Right forelimb (tissue), 1 donor: ENCODE measurements at places on chromosomes 4 and X.

DNA sequence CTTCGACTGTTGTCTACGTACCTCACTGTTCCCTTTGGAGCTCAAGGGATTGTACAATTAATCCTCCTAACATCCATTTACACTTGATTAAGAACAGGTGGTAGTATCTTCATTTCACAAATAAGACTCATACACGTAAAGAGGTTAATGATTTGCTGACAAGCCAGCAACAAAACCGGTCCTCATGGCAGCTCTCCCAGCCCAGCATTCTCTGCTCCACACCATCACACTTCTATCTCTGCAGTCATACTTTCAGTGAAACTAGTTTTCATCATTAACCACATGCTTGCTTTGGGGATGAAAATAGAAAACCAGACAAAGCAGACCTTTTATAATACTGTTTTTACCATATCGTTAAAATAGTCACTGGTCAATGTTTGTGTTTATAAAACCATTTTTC lies 28.7 kb upstream of the CASK start:
- no peak for DNase-seq

GRCh38 chrX:74540635-74541249 lies 73.7 kb downstream of the RLIM start:
- no peak for DNase-seq

GRCh38 chrX:15848576-15848975 lies 6.0 kb downstream of the AP1S2 start:
- no peak for DNase-seq

- no peak for DNase-seq
These were observed 230.4 kb upstream of the GATB start for GRCh38 chr4:151991001-151991883.

DNA sequence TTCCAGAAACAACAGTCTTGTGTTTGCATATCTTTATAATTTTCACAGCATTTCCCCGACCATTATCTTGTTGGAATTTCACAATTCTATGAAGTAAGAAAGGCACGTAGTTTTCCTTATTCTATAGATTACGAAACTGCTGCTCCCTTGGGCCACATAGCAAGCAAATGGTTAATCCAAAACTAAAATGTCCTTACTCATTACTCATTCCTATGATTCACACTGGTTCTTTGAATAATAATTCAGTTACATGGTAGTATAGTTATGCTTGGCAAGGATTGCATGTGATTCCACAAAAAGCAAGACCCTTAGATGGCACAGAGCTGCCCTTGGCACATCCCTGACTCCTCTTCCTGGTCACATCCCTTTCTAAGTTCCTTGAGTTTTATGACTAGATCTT lies 51.2 kb downstream of the OR13H1 start:
- DNase-seq = no peak

GRCh38 chrX:44906041-44906440 lies 33.1 kb downstream of the KDM6A start:
- DNase-seq = no peak

DNA sequence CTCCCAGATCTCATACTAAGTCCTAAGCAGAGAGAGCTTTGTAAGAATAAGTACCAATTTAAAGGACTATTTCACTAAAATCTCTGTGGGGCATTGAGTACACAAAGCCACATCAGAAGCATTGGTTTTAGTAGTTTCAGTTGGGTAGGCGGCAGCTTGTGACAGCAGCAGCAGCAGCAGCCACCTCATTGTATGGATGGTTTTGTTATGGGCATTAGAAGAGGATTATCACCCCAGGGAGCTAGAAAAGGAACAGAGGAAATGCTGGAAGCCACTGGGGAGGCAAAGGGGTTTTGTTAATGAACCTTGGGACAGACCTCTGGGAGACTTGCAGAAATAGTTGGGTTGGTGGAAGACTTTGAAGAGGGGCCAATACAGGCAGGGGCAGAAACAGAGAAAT lies 93.9 kb upstream of the FRMPD3 start:
- DNase-seq = no peak

GRCh38 chrX:124555036-124555595 lies 208.8 kb downstream of the SH2D1A start:
- DNase-seq = no peak

DNA sequence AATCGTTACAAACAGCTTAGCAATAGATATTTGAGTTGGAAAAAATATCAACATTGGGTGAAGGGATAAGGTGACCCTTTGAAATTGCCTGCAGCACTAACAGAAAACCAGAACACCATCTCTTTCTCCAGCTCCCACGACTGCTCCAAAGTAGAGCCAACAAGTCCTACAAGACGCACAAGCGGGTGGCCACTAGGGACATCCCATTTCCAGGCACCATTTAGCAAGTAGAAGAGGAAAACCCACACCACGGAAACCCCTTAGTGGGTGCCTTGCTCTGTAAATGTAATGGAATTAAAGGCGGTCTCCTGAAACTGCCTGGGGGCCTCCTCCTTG lies 1.9 kb downstream of the ARHGAP6 start:
- DNase-seq = no peak

GRCh38 chr4:77473509-77473908 lies 132.1 kb upstream of the CXCL13 start:
- no peak for DNase-seq

- no peak for DNase-seq
These were observed 457 bp upstream of the RAB9A start for GRCh38 chrX:13688384-13688957.

GRCh38 chr4:2127609-2128332 lies 68.6 kb downstream of the NAT8L start:
- DNase-seq = no peak

DNA sequence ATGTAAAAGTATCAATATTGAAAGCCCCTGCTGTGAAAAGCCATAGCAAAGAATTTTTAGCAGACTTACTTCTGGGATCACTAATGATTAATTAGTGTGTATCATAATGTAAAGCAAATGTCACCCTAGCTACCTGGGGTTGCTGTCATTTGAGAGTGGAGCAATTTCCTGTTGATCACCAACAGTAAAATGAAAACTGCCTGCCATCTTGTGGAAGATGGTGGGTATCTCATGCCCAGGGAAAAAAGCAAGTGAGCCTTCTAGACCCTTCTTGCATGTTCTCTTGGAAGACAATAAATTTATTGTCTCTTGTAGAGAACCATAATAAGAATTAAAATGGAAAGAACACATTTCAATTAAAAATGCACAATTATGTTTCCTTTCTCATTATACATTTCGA lies 360.2 kb downstream of the ZIC3 start:
- DNase-seq = no peak

GRCh38 chr4:143424276-143424675 lies 87.6 kb downstream of the GAB1 start:
- DNase-seq = no peak

- no peak for DNase-seq
These were observed 671.6 kb downstream of the FAT4 start for GRCh38 chr4:125986307-125986706.

- no peak for DNase-seq
These were observed 73.1 kb downstream of the AREG start for GRCh38 chr4:74517996-74518395.

DNA sequence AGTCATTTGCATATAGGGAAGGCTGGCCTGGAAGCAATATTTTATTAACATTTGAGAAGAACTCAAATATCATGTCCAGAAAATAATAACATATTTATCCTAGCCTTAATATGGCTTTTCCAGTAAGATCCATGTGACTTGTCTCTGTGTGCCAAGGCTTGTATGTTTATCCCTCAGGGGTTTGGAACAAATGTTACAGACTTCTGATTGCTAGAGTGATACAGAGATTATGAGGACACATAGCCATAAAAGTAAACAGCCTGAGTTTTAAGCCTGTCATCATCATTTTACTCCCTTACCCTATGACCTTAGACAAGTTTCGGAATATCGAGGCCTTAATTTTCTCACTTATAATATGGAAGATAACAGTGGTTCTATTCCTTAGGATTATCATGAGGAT lies 338.1 kb downstream of the GPAT3 start:
- DNase-seq = no peak

DNA sequence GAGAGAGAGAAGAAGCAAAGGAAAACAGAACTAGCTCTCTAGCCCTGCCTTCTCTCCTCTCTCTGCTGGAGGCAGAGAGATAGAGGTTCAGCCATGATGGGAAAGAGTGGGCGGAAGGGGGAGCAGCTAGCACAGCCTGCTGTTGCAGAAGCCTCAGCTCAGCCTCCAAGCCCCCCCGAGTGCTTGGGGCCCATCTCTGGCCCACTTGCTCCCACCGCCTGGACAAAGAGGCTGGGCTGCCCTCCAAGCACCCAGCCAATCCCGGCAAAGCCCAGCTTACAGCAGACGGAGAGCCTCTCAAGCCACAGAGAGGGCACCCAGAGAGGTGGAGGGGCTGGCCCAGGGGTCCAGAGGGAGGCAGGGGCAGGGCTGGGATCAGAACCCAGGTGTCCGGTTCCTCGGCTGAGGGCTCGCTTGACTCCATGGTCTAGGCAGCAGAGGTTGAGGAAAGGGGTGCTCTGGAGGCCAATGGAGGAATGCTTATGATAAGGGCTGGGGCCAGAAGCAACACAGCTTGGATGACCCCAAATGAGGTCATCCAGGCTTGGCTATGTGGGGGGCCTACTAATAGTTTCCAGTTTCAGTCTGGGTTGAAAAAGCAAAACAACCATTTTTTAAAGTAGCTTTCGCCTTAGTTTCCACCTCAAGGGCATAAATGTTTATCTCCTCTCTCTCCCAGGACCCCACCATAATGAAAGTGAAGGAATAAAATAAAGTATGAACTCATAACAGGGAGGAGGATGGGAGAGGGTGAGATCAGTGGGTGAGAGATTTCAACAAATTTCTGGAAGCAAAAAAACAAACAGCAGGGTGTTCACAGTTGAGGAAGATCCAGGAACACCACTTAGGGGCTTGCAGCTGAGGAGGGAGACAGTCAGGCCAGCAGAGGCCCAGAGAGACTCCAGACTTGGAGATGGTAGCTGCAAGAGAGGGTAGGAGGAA lies 24.9 kb upstream of the IQSEC2 start:
- DNase-seq = no peak

DNA sequence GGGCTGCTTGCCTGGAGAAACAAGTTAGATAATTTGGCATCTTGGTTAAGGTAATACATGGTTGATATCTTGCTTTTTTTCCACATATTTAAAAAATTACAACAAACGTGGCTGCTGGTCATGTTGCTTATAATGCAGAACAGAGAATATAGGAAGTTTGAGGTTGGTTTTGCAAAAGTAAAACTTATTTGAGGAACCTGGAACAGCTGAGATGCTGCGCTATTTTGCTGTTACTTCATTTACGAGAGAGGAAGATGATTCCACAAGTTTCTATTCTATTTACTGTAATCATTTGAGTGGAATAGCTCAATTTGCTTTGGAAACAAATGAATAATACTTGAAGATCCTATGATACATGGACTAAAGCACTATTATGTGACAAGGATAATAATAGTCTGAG lies 118.9 kb downstream of the TMA16 start:
- DNase-seq = no peak

- no peak for DNase-seq
These were observed 235.9 kb downstream of the OR13H1 start for GRCh38 chrX:131779741-131780140.

DNA sequence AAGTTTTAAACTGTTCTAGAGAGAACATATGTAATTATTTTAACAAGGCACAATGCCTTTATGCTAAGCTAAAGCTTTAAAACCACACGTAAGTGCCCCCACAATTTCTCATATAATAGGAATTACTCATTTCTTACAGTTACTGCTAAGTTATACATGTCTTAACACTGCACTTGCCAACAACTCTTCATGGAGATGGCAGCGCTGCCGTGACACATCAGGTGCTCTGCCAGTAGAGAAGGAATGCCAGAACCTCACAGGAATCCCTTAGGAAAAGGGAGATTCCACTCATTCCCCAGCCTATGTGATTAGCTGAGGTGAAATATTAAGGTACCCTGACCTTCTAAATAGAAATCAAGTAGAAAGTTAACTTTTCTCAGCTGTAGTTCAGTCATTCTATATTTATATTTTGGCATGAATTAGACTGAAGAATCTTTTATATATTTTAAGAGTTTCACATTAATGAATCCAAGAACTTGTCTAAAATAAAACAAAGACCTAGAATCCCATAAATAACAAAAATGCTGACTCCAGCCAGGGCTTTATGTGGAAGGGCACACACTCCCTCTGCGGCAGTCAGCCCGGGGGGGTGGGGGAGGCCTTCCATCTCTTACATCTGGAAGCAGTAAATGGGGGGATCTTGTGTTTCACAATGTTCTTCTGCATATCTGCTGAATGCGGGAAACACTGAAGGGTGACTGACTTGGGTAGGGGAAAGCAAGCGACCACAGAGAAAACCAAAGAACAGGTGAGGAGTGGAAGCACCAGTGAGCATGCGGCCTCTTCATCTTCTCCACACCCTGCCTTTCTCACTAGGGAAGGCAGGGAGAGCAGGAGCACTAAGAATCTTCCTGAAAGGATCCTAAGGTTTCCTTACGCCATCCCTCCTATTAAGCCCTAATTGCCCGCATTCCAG lies 23.7 kb downstream of the ACSL1 start:
- DNase-seq = no peak

GRCh38 chr4:13476915-13477314 lies 7.2 kb downstream of the RAB28 start:
- no peak for DNase-seq

GRCh38 chr4:77579406-77580076 lies 26.1 kb upstream of the CXCL13 start:
- no peak for DNase-seq

- no peak for DNase-seq
These were observed 7.5 kb downstream of the NEK1 start for GRCh38 chr4:169604903-169605331.

DNA sequence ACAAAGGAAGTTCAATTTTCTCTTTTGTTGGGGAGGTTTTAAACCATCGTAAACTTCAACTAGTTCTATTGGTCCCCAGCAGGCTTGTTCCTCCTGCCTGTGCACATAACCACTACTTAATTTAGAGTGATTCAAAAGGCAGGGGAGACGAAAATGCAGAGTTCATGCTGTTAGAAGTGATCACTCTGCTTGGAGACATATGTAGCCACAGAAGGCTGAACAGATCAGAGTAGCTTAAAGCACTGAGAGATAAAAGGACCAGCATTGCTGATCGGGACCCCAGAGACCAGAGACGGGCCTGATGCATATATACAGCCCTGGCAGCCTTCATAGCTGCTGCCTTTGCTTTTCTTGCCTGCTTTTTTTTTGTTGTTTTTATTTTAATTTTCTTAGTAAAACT lies 662.0 kb upstream of the CPEB2 start:
- DNase-seq = no peak

DNA sequence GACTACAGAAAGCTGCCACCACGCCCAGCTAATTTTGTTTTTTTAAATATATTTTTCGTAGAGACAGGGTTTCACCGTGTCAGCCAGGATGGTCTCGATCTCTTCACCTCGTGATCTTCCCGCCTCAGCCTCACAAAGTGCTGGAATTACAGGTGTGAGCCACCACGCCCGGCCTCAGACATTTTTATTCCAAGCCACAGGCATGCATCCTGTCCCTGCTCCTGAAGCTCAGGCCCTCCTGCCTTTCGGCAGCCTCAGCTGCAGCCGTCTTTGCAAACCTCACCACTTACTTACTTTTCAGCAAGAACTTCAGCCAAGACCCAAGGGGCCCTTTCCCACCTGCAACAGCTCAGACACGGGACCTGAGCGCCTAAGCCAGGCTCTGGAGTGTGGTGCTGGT lies 26.0 kb downstream of the FAM53A start:
- no peak for DNase-seq

GRCh38 chrX:118364261-118364660 lies 18.4 kb downstream of the WDR44 start:
- DNase-seq = no peak
